ENCODE measurements at places on chromosomes 2 and 18.

DNA sequence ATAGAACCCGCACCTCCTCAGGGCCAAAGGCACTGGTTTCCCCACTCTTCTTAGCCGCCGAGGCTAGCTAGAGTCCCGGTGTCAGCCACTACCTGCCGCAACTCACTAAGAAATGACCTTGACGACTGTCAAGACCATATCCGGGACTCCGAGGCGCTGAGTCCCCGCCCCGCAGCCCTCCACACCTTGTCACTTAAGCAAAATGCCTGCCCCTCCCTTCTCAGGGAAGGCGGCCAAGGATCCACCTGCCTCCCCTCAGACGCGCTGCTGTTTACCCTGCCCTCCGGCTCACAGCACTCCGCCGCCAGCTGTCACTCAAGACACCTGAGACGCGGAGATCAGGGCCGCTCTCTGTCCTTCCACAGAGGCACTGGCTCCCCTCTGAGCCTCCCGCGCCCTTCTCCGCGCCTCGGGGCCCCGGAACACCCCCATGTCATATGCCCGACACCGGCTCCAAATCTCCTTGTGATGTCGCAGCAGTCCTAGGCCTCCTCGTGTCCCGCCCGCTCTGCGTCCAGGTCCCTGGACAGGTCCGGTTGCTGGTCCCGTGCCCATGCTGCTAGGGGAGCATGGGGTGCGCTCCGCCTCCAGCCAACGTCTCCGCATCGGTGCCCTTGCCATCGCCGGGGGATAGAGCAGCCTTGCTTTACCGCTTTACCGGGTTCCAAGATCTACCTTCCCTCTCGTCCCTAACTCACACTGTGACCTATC, 32.5 kb upstream of the REG3G start:
- DNase-seq, result peak; percentile 73

GRCh38 chr2:11589316-11589940, 55.6 kb downstream of the GREB1 start:
- peak; percentile 68 for DNase-seq

DNA sequence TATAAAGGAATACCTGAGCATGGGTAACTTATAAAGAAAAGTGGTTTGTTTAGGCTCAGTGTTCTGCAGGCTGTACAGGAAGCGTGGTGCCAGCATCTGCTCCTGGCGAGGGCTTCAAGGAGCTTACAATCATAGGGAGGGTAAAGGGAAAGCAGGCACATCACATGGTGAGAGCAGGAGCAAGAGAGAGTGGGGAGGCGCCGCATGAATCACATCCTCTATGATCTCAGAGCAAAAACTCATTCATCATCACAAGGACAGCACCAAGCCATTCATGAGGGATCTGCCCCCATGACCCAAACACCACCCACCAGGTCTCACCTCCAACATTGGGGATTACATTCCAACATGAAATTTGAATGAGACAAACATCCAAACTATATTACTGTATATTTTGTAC, 32.5 kb downstream of the R3HDM1 start:
- DNase-seq, result no peak

- no peak for DNase-seq
These were observed 481.9 kb upstream of the SETBP1 start for GRCh38 chr18:44198612-44199284.

- DNase-seq, result peak; percentile 51
These were observed 477 bp downstream of the ACVR1 start for GRCh38 chr2:157875641-157876065.
